ENCODE measurements at places on chromosomes 6 and 20. TPM values are rescaled to one million over a fixed set of nuclear protein-coding genes. Genes with fewer than 3 reads are reported as not detected.

- DNase-seq = no peak
Measured at GRCh38 chr20:24798930-24799705, 150.0 kb upstream of the CST7 start.

The TRIM40 gene
- not detected for total RNA-seq

The RAD21L1 gene
- 0.48 TPM for total RNA-seq

DNA sequence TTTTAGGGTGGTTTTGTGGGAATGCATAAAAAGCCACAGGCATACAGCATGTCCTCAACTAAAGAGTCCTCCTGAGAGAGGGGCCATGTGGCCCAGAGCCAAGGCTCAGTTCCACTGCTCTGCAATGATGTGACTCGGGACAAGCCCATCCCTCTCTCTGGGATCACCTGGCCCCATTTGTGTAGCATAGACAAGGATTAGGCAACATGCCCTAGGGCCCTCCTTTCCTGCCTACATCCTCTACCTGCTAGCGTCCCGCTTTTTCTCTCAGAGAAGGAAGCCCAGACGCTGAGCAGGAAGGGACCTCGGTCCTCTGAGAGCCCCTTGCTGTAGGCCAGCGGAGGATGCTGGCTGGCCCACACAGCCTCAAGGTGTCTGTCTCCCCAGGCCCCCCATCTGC, 8.8 kb downstream of the TGM2 start:
- DNase-seq = no peak

GRCh38 chr6:96608074-96608473, 45.1 kb downstream of the FHL5 start:
- no peak for DNase-seq

The CST5 gene
- total RNA-seq = not detected

DNA sequence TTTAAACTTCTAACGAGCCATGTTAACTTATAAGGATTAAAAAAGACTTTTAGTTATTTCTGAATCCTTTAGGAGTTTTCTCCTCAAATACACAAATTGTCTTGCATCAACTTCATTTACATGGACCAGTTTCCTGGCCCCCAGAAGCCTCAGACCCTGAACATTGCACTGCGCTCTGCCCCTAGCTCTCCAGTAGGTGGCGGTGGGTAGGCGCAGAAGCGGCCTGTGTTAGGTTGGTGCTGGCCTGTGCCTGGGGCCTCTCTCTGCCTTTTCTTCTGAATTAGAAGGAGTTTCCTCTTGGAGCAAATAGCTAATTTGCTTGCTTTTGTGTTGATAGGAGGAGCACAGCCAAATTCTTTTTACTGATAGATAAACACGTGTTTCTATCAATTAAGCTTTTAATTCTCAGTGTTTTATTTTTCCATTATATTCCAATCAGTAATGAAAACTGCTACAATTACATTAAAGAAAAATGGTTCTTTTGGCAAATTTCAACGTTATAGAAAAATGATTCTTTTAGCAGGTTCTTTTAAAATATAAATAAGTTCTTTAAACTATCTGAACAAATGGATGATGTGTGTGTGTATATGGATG, 44.4 kb downstream of the DTD1 start:
- DNase-seq = peak; percentile 61

DNA sequence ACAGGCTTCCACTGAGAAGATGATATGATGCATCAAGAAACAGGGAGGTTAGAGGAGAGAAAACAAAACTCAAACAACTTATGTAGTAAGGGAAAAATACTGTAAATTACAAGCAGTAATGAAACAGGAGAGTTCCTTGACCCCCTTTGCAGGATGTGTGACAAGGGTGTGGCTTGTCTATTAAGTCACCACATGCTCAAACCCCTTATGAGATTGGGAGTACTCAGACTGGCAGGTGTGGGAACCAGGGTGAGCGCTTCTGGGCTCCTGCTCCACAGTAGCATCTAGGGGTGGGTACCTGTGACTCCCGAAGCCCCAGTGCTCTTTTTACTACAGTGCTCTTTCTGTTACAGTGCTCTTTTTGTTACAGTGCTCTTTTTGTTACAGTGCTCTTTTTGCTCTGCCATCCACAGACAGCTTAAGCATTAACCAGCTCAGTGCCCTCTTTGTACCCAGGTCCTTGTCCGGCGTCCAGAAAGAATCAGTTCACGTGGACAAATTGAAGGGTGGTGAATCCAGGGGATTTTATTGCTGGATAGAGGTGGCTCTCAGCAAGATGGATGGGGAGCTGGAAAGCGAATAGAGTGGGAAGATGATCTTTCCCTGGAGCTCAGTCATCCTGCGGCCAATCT, 28.7 kb downstream of the OLIG3 start:
- no peak for DNase-seq

DNA sequence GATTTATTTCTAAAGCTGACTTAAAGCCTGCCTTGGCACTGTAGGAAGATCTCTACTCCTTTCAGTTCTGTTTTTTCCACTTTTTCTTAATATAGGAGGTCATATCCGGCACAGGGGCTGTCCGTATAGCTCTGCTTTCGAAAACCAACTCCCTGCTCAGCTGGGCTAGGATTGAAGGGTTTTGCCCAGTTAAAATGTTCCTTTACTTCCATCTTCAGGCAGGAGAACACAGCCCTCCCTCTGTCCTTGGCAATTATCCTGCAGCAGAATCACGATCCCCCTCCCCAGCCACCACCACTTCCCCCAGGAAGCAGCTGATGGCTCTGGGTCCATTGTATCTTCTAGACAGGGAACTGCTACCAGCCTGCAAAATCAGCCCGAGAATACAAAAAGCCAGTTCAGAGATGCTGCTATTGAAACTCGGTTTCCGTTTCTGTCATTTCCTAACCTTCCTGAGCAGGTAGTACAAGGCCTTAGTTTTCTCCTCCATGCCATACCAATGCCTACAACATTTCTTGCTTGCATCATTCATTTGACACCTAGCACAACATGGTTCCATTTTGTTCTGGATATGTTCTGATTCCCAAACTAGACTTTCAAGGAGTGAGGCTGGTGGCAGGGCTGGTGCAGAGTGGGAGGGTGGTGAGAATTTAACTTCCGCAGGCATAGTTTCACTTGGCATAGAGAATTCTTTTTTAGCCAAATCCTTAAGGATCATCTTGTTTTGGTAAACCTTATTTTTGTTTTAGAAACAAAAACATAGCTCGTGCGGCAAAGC, 53.9 kb downstream of the FAM50B start:
- DNase-seq = no peak

The LTA gene
- 15.2 TPM for total RNA-seq

DNA sequence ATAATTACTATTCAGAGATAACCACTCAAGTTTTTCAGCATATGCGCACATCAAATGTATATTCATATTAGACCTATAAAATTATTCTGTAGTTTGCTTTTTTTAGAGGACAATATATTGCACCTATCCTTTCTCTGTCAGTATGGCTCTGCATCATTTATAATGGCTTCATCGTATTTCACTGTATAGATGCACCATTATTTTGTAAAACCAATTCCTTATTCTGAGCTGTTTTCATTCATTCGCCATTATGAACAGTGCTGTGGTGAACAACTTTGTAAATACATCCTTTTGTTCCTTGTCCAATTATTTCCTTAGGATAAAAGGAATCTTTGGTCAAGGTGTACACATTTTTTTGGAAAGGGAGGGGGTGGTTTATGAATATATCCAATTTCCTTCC, 29.2 kb upstream of the BCAS4 start:
- DNase-seq = no peak

The HLA-DRB5 gene
- 0.26 TPM for total RNA-seq

DNA sequence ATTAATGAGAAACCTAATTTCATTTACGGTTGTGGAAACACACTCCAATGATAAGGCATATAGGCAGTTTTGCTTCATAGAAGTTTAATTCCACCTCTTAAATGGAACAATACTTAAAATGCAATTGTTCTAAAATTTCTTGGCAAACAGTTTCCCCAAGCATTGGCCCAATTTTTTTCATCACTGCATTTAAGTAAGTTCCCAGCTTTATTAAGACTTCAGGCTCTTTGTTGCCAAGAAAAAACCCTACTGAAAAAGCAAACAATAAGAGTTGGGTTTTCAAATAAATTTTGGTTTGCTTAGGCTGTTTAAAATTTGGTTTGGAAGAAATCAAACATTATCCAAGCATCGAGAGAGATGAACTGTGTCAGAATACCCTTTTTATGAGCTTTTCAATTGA, 690.9 kb upstream of the NRSN1 start:
- DNase-seq = no peak

DNA sequence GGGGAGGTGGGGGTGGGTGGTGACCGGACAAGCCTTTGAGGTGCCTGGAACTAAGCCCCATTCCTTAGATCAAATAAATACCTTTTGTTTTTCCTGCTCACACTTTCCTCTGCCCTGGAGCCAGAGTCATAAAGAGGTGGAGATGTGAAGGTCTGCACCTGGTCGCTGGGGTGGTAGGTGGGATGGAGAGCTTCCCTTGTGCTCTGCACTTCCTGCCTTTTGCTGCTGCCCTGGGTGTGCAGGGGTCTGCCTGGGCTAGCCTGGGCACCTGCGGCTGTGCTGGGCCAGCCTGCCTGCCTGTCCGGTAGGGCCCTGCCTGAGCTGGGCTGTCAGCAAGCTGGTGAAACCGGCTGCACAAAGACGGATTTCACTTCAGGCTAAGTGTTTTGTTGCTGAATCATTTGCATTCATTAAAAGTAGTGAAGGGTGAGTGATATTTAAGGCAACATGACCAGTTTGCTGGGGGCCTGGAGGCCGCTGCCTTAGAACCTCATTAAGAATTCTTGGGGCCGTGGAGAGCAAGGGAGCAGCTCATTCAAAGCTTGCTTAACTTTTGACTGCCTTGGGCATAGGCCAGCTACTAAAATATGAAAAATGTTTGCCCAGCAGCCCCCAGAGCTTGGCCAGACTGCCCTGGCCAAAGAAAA, 20.5 kb downstream of the PTK7 start:
- DNase-seq = no peak

DNA sequence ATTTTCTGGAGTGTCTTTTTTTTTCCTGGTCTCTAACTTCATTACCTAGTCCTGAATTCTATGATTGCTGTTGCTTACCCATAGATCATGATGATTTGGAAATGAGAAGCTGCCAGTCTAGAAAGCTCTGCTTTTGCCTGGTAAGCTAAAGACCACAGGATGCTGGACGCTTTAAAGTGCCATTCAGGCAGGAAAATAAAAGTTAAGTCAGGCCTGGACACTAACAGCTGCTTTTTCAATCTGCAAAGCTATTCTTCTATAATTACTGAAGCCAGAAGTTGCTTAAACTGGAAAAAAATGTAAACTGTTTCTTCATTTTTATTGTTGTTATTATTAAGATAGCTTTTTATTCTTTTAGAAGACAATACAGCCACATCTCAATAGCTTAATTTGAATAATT, 129.8 kb upstream of the SPACA1 start:
- DNase-seq = no peak

The DAAM2 gene
- total RNA-seq = not detected

GRCh38 chr20:56173438-56173837, 75.1 kb upstream of the MC3R start:
- no peak for DNase-seq

DNA sequence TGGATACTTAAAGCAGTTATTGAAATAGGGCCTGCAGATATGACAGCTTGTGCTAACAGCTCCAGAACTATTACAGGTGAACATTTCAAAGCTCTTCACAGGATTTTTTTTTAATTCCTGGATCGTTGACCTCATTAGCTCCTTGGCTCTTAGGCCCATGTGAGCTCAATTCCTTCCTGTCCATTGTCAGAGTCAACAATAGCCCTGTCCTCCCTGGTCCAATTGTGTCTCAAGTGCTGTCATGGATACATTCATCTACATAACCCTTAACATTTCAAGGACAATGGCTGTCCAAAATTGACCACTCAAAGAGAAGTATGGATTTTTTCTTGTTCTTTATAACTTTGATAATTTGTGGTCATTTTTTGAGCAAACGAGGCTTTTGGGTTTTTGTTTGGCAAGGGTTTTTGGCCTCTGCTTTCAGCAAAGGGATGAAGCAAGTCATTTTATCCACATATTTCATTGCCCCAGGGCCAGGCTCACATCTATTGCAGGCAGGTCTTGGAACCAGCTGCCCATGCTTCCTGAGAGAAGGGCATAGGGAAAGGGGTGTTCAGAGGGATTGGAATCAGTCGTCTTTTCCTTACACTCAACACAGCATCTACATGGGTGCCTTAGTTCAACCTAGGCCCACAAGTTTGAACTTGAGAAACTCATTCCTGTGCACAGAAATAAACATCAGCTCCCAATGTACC, 282.1 kb downstream of the TPBG start:
- no peak for DNase-seq

The GNAS-AS1 gene
- total RNA-seq = 1.6 TPM

DNA sequence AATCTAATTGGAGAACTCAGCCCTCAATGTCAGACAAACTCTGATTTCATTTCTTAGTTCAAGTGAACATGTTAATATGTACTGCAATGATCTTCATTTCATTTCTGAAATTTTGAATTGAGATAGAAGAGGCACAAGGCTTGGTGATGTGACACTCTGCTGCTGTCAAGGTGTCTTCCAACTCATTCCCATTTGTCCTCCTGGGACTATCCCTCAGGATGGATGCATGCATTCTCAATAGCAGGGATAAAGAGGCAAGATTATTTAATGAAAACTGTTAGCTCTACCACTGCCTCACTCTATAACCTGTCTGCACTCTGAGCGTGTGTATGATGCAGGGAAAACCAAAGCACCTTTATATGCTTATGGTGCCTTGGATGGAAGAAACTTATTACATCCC, 78.7 kb downstream of the PLCB1 start:
- no peak for DNase-seq

GRCh38 chr6:2984738-2985406, 13.5 kb upstream of the SERPINB6 start:
- no peak for DNase-seq

GRCh38 chr6:52297433-52297832, 12.9 kb upstream of the MCM3 start:
- no peak for DNase-seq

GRCh38 chr6:118913161-118913560, 19.2 kb downstream of the ASF1A start:
- no peak for DNase-seq

The KIAA1755 gene
- not detected for total RNA-seq

The FERMT1 gene
- not detected for total RNA-seq

GRCh38 chr6:11527274-11527870, 10.2 kb upstream of the TMEM170B start:
- DNase-seq = no peak

The ANGPT4 gene
- total RNA-seq = not detected

DNA sequence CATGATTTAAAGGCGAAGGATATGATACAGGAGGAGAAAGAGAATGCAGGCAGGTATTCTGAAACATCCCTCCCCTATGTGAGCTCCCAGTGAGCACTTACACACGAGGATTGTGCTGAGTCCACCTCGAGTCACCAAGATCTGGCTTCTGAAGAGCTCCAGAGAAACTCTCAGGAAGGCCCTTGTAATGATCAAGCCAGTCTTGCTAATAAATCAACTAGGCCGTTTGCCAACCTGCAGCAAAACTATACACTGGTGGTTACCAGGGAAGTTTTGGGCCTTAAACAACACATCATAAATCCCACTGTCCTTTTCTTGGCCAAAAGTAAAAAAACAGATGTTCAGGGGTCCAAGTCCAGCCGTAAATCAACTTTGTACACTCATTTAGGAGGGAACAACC, 79.2 kb downstream of the STXBP5 start:
- DNase-seq = no peak

DNA sequence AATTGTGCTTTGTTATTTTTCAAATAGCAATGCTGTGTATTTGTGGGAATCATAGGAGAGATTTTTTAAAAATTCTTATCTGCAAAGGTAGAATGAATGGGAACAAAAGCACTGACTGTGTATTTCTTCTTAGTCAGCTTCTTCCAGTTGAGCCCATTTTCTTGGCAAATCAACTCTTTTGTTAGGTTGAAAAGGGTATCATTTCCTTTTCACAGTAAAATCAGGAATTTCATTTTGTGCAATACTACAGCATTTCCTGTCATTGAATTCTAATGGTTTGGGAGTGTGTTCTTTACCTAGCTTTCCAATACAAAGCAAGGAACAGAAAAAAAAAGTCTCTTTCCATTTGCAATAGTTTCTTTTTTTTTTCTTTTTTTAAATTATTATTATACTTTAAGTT, 19.0 kb upstream of the EXOC2 start:
- no peak for DNase-seq

Measured in activated naive CD8-positive, alpha-beta T cell treated with anti-CD3 and anti-CD28 coated beads, Interleukin-2, amount 10 ng/mL, durations not matched to agents 7 days and 5 days (primary cell).